ENCODE measurements at places on chromosomes 12 and 14.

- no peak overlapping the region for H3K27ac ChIP-seq
- no peaks in the 10 kb centered on the region for H3K4me1 ChIP-seq
- H3K4me3 ChIP-seq, result no peak overlapping the region
- DNase-seq, result no peak
These were observed 18.7 kb downstream of the RASAL1 start for GRCh38 chr12:113116875-113117274.

DNA sequence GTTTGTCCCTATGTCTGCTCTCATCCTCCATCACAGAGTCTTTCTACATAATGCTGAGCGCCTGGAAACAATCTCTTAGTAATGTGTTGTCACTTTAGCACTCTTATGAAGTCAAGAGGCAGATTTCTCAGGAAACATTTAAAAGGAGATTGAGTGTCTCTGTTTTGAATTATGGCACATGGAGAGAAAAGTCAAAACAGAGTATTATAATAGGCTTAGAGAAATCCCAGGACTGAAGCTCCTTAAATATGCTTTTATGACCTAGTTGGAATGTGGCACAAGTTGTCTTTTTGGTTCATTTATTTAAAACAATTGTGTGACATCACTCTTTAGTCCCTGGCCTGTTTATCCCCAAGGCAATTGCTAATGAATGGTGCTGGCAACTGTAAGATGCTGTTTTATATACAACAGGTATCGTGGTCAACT lies 117.8 kb upstream of the HIF1A start:
- no peak for DNase-seq
- peaks cover 23% of the 10 kb centered on the region for H3K4me1 ChIP-seq
- no peaks in the 10 kb centered on the region for H3K36me3 ChIP-seq
- peak overlapping the region; percentile 83 for H3K27ac ChIP-seq
- H3K27me3 ChIP-seq, result no peaks in the 10 kb centered on the region

GRCh38 chr12:113903381-113903863 lies 62.7 kb downstream of the RBM19 start:
- peaks cover 4% of the 10 kb centered on the region for H3K4me1 ChIP-seq
- no peaks in the 10 kb centered on the region for H3K27me3 ChIP-seq
- no peak overlapping the region for H3K27ac ChIP-seq

DNA sequence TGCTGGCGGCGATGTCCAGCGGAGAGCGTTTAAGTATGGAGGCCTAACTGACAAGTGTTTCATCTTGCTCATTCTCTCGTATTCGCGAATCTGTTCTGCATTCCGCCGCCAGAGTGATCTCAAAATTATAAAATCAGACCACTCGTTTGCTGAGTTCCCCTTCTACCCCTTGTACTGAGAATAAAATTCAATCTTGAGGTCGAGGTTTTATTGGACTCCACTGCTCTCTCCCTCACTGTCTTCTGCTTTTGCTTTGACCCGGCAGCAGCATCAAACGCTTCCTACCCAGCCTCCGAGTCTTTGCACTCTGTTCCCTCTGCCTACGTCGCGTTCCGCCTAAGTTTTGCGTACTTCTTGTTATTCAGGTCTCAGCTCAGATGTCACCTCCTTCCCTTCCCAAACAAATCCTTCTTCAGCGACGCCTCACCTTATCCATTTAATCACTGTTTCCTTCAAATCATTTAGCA lies 462 bp downstream of the KNTC1 start:
- H3K36me3 ChIP-seq, result peaks cover 6% of the 10 kb centered on the region
- no peak for DNase-seq
- H3K27me3 ChIP-seq, result no peaks in the 10 kb centered on the region
- peak overlapping the region; percentile 90 for H3K4me3 ChIP-seq
- H3K27ac ChIP-seq, result peak overlapping the region; percentile 77
- peaks cover 3% of the 10 kb centered on the region for H3K4me1 ChIP-seq

GRCh38 chr14:99213101-99213500 lies 58.9 kb downstream of the BCL11B start:
- no peaks in the 10 kb centered on the region for H3K36me3 ChIP-seq
- H3K27ac ChIP-seq, result no peak overlapping the region
- no peak for DNase-seq
- peaks cover 16% of the 10 kb centered on the region for H3K4me1 ChIP-seq
- no peaks in the 10 kb centered on the region for H3K27me3 ChIP-seq

- H3K4me3 ChIP-seq, result no peak overlapping the region
- peak; percentile 77 for DNase-seq
- no peaks in the 10 kb centered on the region for H3K27me3 ChIP-seq
- H3K27ac ChIP-seq, result no peak overlapping the region
- peaks cover 6% of the 10 kb centered on the region for H3K36me3 ChIP-seq
These were observed 10.4 kb downstream of the CORO1C start for GRCh38 chr12:108720757-108721514.

DNA sequence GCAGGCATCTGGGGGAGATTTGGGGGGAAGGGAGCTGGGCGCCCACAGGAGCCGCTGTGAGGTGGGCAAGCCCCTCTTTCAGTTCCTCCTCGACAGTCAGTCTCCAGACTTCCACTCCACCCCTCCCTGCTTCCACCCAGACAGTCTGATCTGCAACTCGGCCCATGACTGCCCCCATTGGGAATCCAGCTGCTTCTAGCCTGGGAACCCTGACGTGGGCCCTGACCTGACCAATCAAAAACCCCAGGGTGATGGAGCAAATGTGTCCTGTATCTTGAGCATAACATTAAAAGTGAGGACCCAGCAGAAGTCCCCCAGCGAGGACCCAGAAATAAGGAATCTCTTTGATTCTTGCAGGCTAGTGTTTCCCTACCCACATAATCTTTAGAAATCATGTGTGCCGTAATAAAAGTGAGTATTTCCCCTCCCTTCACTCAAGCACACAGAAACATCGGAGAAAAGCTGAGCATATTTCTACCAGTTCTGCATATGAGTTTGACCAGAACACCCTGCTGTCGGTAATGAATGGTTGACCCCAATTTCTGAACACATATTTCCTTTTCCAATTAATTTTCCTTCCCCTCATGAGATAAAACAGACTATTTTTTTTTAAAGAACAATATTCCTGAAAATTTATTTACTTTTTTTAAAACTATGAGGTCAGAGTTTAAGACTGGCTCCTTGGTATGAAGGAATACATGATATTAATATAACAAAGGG lies 6.4 kb downstream of the SSH1 start:
- peak; percentile 36 for DNase-seq
- H3K4me1 ChIP-seq, result peaks cover 37% of the 10 kb centered on the region
- H3K4me3 ChIP-seq, result no peak overlapping the region
- H3K27me3 ChIP-seq, result no peaks in the 10 kb centered on the region
- peaks cover 41% of the 10 kb centered on the region for H3K36me3 ChIP-seq
- no peak overlapping the region for H3K27ac ChIP-seq

- H3K36me3 ChIP-seq, result no peaks in the 10 kb centered on the region
- H3K4me1 ChIP-seq, result peaks cover 39% of the 10 kb centered on the region
- H3K27ac ChIP-seq, result peak overlapping the region; percentile 90
- no peaks in the 10 kb centered on the region for H3K27me3 ChIP-seq
- no peak for DNase-seq
These were observed 2.0 kb upstream of the ATN1 start for GRCh38 chr12:6925540-6926279.

DNA sequence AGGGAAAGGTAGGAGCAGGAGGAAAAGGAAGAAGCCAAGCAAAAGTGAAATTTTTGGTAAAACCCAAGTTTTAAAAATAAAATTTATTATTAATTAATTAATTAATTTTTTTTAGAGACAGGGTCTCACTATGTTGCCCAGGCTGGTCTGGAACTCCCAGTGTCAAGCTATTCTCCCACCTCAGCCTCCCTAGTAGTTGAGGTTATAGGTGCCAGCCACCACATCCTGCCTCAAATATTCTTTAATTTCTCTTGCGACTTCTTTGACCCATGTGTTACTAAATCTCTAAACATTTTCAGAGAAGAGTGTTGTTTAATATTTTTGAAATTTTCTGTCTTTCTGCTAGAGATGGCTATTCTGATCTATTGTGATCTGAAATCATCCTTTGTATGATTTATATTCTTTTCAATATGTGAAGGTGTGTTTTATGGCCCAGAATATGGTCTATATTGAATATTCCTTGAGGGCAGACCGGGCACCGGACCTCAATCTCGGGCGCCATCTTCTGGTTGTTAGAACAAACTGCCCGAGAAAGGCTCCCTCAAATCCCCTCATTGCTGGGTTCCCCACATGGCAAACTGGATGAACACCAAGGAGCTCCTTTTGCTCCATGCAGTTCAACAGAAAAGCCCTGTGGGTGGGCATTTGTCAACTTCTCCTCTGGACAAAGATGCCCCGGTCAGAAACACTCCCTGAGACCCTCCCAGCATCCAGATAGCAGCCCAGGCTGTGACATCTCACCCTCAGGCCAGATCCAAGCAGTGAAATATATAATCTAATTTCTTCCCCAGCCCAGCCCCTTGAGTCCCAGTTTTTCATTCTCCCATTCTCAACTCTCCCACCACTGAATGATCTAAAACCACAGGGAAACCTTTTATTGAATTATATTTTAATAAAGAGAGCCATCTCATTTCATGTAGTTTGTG lies 110.5 kb downstream of the ASCL4 start:
- no peak overlapping the region for H3K27ac ChIP-seq
- H3K27me3 ChIP-seq, result no peaks in the 10 kb centered on the region
- H3K4me1 ChIP-seq, result no peaks in the 10 kb centered on the region
- H3K36me3 ChIP-seq, result no peaks in the 10 kb centered on the region
- H3K4me3 ChIP-seq, result no peak overlapping the region
- peak; percentile 61 for DNase-seq

All from trophoblast cell (in vitro differentiated cells and primary cell).